Muscle of back (tissue), 13 donors: ENCODE measurements at places on chromosomes 6 and 20.

- peak; percentile 83 for DNase-seq
Observed at GRCh38 chr6:142985281-142985680, 40.3 kb upstream of the HIVEP2 start.

DNA sequence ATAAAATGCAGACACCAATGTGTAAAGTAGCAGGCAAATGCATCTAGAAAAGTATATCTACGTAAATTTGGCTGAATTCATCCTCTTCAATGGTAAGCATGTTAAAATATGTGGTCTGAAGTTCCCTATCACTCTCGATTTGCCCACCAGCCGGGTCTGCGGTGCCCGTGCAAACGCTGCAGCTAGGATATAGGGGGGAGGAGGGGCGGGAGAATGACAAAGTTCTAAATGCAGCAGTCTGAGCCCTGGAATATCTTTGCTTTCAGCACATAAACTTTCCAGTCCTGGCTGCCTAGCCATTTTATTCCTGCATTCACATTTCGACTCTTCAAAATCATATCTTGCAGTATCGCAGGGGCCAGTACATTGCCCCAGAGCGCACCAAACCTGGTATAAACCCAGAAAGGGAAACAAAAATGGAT lies 708 bp downstream of the NRN1 start:
- DNase-seq = no peak

DNA sequence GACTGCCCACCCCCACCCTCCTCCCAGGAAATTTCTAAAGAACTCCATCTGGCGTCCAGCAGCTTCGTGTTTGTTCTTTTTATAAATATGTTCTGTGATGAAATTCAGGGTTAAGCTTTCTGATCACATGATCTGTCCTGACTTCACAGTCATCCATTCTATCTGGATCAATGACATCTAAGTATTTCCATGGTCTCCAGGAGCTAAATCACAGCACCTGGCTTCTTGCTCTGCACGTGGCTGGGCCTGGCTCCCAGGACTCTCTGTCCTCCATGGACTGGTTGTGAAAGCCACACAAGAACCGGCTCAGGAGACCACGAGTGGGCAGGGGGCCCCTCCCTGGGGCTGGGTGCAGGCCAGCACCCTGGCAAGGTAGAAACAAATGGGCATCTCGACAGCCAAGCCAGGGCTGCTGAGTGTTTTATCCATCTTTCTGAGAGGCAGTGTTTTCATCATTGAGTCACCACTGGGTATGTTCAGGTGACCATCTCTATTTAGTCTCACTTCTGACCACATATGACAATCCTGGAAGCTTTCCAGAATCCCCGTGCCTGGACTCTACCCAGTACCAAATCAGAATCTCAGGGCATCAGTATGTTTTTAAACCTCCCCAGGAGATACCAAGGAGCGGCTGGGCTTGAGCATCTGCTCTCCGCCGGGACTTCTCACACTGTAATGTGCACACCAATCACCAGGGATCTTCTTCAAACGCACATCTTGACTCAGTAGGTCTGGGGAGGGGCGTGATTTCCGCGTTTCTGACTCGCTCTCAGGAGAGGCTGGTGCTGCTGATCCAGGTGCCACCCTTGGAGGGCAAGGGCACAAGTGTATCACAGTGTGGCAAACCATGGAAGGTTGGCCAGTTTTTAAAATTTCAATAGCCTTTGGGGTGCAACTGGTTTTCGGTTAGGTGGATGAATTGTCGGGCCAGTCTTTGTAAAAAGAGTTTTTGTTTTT lies 31.6 kb upstream of the PXDC1 start:
- no peak for DNase-seq

DNA sequence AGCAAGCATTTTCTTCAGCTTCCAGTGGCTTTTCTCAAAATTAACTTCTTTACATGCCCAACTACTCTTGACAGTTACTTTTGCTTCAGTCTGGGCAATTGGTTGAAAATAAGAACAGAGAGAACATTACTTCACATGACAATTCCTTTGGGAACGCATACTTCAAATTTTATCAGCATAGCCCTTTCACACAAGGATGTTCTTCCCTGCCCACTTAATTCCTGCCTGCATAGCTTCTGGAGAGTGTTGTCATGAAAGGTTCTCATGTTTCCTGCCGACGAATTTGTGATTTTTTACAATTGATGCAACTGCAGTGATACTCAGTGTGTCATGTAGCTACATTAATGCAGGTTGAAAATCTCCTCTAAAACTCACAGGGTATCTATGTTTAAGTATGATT lies 22.0 kb upstream of the SNRNP48 start:
- no peak for DNase-seq

- DNase-seq = no peak
Observed at GRCh38 chr6:91042656-91043055, 455.8 kb upstream of the MAP3K7 start.

DNA sequence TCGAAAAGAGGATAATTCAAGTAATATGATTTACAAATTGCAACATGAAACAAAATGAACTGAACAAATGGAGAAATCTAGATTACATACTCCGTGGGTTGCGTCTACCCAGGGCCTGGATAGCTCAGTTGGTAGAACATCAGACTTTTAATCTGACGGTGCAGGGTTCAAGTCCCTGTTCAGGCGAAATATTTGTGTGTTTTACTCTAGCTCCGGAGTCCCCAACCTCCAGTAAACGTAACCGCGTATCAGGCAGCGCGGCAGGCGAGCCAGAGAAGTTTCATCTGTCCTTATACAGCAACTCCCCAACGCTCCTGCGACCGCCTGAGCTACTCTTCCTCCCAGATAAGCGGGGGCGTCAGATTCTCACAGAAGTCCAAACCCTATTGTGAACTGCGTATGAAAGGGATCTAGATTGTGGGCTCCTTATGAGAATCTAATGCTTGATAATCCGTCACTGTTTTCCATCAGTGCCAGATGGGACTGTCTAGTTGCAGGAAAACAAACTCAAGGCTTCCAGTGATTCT lies 176.1 kb downstream of the TRIM27 start:
- no peak for DNase-seq

DNA sequence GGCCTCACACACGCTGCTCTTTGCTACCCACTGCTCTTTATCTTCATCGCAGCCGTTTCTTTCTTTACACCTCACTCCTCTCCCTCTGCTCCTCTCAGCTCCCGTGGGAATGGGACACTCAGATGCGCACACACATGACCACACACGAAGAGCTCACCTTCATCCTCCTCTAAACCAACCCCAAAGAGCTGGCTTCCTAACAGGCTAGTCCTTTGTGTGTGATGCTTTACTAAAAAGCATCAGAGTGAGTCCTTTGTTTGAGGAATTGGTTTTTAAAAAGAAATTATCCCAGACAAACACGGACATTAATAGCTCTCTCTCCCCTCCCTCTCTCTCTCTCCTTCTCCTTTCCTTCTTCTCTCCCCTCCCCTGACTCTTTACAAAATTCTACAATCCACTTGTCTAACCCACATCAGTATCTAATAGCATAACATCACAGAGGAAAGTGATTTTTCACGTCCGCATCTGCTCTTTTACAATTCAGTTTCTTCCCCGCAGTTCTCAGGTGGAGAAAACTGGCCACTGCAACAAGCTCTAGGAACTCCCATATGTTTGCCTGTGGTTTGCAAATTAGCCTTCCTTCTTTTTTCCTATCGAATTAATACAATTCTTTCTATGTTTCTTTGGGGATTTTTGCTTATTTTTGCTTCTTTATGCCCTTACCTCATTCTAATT lies 306.8 kb upstream of the CNR1 start:
- DNase-seq = no peak

DNA sequence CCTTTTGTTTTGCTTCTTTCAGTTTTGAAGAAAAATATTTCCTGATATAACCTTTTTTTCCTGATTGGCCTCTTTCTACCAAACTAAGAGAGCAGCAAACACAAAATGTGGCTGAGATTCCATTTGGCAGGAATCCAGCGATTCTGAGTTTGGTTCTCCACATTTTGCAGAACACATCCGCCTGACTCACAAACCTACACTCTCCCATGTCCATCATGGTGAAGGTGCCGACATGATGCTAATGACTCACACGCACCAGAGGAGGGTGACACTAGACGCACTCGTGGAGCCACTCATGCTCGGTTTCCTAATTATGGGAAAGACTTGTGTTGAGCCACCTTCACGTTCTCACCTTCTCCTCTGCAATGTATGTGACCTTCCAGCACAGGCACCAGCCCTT lies 45.9 kb upstream of the DUSP22 start:
- no peak for DNase-seq

DNA sequence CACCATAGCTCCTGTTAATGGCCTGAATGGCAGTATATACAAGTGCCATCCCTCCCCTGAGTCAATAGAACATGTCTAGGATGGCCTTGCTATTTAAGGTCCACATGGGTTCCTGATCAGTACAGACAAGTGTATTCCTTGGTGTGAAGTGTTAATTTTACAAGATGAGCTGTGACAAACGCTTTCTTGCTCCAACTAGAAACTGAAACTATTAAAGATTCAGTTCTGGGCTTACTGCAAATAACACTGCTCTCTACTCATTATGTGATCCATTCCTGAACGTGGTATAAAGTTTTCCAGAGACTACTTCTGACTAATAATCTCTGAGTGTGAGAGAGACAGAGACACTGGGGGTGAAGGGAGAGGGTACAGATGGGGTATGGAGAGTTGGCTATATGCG lies 198.0 kb upstream of the FBXL4 start:
- no peak for DNase-seq

DNA sequence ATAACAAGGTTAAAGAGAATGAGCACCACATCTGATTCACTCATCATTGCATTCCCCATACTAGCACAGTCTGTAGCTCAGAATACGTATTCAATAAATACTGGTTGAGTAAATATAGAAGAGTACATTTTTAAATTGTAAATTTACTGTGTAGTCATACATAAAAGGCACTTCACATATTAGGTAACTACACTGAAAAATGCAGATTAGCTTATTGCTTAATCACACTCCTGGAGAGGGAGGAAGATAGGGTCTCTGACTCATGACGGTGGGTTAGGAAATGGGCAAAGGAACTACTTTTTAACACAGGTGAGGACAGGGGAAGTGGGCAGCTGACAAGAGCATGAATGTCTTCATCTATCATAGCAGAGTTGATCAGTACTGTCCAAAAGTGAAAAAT lies 133.2 kb downstream of the TBC1D32 start:
- DNase-seq = no peak

- no peak for DNase-seq
Observed at GRCh38 chr6:167872538-167873210, 46.0 kb downstream of the AFDN start.

GRCh38 chr20:11352041-11352440 lies 565.7 kb upstream of the BTBD3 start:
- no peak for DNase-seq

GRCh38 chr20:25022680-25023079 lies 30.1 kb upstream of the APMAP start:
- no peak for DNase-seq

- DNase-seq = peak; percentile 27
Observed at GRCh38 chr6:35258858-35259193, 709 bp upstream of the ZNF76 start.

- DNase-seq = no peak
Observed at GRCh38 chr6:22208026-22208425, 88.8 kb downstream of the PRL start.

- DNase-seq = no peak
Observed at GRCh38 chr6:26629359-26629758, 30.2 kb downstream of the ZNF322 start.

DNA sequence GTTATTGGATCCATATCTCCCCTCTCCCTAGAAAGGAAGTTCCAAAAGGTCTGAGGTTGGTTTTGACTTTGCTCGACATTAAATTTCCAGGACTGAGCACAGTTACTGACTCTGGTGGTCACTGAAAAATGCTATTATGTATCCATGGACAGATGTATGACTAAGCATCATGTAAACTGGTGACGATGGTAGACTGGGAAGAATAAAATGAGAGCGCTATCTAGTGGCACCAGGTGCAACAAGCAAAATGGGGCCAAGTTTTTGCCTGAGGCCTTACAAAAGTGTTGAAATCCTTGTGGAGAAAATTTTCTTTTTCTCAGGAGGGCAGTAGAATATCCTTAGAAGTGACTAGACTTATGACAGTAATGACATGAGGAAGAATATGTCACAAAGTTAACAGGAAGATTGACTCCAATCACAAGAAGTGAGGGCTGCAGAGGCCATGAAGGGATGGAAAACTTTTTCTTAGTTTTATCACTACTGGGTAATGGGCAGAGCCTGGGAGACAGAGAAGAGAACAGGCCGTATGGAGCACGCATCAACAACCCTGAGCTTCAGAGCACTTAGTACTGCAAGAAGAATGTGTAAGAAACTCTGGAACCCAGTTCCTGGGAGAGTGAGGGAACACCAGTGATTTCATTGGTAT lies 88.9 kb upstream of the ELOVL5 start:
- DNase-seq = peak; percentile 17

- no peak for DNase-seq
Observed at GRCh38 chr20:33132513-33133372, 35.2 kb upstream of the BPIFA2 start.

DNA sequence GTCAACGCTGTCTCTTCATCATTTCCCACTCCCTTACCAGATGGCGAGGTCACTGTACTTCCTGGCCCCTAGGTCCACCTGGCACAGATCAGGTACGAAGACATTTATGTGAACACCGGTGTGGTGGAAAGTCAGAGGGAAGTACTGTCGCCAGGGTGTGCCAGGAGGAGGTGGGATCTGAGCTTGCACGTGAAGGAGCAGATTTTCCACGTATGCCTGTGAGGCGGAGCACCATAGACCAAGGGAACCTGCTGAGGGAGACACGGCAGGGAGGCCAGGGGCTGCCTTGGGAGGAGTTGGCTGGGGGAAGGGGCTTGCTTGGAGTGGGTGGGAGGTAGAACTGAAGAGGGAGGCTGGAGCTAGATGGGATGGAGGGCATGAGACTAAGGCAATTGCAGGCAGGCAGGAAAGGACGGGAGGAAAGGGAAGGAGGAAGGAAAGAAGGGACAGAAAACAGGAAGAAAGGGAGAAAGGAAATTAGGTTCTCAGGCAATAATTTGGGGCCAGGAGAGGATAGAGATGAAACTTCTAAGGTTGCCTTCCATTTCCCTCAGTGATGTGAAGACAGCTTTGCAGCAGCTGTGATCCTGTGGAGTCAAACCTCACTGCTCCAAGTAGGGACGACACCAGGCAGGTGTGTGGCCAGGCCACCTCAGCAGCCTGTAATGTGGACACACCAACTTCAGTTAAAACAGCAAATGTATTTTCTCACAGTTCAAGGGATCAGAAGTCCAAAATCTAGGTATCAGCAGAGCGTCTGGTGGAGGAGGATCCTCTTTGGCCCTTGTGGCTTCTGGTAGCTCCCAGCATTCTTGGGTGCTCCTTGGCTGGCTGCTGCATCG lies 46.8 kb downstream of the CHMP4B start:
- no peak for DNase-seq

DNA sequence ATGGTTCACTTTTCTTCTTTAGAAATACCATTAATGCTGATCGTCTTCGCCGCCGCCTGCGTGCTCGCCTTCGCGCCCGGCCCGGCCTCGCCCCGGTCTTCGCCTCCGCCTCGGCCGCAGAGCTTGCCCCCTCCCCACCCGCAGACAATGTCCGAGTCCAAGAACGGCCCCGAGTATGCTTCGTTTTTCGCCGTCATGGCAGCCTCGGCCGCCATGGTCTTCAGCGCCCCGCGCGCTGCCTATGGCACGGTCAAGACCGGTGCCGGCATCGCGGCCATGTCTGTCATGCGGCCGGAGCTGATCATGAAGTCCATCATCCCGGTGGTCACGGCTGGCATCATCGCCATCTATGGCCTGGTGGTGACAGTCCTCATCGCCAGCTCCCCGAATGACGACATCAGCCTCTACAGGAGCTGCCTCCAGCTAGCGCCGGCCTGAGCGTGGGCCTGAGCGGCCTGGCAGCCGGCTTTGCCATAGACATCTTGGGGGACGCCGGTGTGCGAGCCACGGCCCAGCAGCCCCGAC lies 4.8 kb upstream of the PRPH2 start:
- no peak for DNase-seq

- DNase-seq = no peak
Observed at GRCh38 chr20:50725724-50726005, 5.7 kb upstream of the PARD6B start.
